ENCODE measurements at places on chromosomes 12 and 14.

DNA sequence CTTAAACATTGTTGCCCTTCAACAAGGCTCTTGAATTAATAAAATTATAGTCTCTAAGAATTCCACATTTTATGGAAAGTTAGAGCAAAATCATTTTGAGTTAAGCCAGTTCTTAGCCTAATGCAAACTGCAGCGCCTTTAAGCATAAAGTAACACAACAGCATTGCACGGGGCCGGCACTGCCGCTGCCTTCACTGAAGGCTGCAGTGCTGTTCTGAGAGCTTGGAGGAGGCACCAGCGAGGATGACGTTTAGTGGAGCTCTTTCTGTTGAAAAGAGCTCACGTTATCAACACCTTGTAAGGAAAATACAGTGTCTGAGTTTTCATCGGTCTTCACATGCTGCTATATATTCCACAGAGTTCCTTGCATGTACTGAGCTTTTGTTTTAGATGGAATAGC lies 38.3 kb upstream of the DYNC1H1 start:
- no peak for DNase-seq

- DNase-seq: no peak
Observed at GRCh38 chr12:94560431-94561221, 89.7 kb downstream of the TMCC3 start.

DNA sequence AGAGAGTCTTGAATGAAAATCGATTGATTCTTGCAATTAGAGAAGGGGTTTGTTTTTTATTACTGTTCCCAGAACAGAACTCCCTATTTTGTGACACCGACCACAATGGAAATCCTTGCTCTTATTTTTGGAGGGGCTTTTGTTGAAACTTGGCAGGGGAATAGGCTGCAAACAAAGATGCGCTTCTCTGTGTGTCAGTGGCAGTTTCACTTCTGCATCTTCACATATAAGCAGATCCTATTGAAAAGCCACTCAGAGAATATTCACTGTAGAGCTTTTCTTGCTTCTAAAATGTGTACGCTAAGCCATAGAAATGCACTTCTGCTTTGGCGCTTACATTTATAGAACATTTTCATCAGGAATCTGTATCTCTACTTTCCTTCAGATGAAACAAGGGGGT lies 1822.4 kb upstream of the SEL1L start:
- DNase-seq: no peak

- DNase-seq: no peak
Observed at GRCh38 chr12:50022903-50023302, 2.4 kb downstream of the RACGAP1 start.

DNA sequence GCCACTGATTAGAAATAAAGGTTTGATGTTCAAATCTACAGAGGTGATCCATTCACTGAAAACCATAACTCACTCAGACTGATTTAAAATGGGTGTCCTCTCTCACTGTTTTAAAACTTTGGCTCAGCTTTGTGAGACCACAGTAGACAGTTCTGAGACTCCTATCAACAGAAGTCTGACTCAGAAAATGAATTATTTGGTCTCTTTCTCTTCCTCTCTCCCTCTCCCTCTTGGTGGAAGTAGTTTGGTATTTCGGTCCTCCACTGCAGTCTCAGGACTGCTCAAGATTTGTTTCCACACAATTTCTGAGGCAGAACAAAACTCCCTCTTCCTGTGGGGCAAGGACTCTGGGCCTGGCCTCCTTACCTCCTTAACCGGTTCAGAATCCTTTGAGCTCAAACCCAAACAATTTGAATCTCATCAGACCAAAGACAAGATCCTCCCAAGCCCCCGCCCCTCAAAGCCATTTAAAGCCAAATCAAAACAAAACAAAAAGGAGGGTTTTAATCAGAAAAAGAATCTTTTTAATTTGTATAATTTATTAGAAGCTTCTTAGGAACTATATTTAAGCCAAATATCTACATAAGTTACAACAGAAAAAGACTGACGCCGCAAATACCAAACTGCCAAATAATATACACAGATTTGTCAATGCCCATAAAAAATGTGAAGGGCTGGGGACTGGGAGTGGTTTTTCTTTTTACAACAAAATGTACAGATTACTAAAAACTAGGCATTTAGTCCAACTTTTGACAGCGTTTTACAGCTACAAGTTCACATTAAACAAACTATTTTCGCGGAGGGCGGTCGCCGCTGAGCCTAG lies 3.9 kb downstream of the NKX2-1 start:
- DNase-seq: no peak

DNA sequence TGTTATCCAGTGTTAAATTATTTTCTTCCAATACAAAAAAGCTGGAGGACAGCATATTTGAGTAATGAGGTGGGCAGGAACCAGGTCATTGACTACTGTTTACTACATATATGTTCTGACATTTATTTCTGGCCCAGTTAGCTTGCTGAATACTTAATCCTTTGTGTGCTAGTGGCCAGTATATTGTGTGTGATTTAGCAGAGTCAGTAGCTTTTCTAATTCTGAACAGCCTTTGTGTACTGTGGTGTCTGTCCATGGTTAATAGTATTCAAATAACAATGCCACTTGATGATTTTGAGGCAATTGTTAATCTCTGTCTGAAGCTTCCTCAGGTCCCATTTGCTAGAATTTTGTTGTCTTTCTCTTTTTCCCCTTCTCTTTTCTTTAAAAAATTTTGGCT lies 286.5 kb upstream of the E2F7 start:
- no peak for DNase-seq

GRCh38 chr12:47876440-47876960 lies 28.3 kb downstream of the VDR start:
- no peak for DNase-seq

GRCh38 chr14:102817942-102818940 lies 41.0 kb downstream of the TRAF3 start:
- DNase-seq: no peak

- DNase-seq: no peak
Observed at GRCh38 chr12:11725686-11726085, 76.2 kb downstream of the ETV6 start.

Measured in BE2C (cell line).